ENCODE measurements at places on chromosomes 3 and 15.

GRCh38 chr15:97981758-97982157 is 21.3 kb downstream of the ARRDC4 start:
- no peak for DNase-seq

GRCh38 chr3:128316481-128316891 is 150.2 kb downstream of the DNAJB8 start:
- peak; percentile 47 for DNase-seq

- DNase-seq: no peak
These were observed 406.4 kb upstream of the NPAP1 start for GRCh38 chr15:24269166-24269571.

DNA sequence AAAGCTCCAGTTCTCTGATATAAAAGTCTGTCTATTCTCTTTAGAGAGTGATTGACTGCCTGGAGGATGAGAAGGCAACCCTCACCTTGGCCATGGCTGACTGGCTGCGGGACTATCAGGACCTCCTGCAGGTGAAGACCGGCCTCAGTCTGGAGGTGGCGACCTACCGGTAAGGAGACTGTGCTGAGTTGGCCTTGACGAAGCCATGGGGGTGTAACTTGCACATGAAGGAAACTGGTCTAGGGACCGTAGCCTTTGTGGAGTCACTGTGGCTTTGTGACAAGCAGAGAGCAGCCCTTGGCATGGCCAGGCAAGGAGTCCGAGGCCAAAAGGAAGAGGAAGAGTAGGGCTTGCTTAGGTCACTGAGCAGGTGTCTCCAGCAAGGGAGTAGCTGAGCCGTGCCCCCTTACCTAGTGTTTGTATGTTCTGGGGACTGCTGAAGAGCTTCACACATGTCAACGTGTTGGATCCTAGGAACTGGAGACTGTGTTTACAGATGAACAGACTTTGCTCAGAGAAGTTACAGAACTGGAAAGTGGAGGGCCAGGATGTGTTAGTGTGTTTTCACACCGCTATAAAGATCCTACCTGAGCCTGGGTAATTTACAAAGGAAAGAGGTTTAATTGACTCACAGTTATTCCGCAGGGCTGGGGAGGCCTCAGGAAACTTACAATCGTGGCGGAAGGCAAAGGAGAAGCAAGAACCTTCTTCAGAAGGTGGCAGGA is 8.8 kb downstream of the SYNM start:
- DNase-seq: no peak

- DNase-seq: no peak
These were observed 142.7 kb upstream of the ATP11B start for GRCh38 chr3:182650568-182651128.

- no peak for DNase-seq
These were observed 100.1 kb upstream of the PLSCR5 start for GRCh38 chr3:146705225-146705624.

GRCh38 chr3:195212033-195212748 is 58.8 kb downstream of the XXYLT1 start:
- DNase-seq: no peak

DNA sequence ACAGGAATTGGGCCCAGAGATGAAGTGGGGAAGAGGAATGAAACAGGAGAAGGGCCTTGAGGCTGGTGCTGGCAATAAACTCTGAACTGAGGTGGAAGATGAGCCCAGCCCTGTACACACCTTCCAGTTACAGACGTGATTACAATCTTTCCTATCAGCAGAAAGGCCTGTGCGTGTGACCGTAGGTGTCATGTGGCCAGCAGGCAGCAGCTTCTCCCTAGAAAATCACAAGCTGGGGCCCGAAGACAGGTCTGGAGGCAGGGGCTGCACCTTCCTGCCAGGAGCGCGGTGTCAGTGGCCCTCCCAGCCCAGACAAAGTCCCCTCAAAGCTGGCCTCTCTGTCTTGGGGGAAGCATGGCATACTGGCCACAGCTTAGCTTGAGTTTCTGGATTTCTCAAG is 16.7 kb upstream of the PIGZ start:
- no peak for DNase-seq

DNA sequence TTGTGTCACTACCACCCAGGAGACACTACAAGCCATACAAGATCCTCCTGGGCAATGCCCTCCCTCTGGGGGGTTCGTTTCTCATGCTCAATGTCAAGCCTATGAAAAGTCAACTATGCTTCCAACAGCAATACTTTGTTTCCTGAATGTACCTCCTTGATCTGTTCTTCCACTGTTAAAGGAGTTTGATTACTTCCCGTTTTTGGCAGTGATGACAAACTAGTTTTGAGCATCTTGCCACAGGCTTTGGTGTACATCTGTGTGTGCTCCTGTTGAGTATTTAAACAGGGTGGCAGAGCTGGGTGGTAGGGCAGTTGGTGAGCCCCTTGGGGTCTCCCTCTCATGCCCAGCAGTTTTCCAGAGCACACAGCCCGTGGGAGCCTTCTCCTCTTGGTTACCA is 81.4 kb downstream of the IL12A start:
- DNase-seq: no peak
